ENCODE measurements at places on chromosomes 6 and 20. TPM values are rescaled to one million over a fixed set of nuclear protein-coding genes. Genes with fewer than 3 reads are reported as not detected.
A peak's percentile ranks its signal among the peaks of the same experiment; 100 is the strongest.

ADGRG6 gene
- 0.35 TPM for total RNA-seq

SLC24A3 gene
- not detected for total RNA-seq

CALHM6 gene
- 10.3 TPM for total RNA-seq

GJA10 gene
- not detected for total RNA-seq

CAP2 gene
- total RNA-seq, result not detected

HSPA1L gene
- 3.3 TPM for total RNA-seq

COL19A1 gene
- not detected for total RNA-seq

DNA sequence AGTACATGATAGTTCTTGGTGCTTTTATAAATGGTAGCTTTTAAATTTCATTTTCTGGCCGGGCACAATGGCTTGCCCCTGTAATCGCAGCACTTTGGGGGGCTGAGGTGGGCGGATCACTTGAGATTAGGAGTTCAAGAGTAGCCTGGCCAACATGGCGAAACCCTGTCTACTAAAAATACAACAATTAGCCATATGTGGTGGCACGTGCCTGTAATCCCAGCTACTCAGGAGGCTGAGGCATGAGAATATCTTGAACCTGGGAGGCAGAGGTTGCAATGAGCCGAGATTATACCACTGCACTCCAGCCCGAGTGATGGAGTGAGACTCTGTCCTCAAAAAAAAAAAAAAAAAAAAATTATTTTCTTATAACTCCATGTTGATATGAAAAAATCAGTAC, 36.0 kb downstream of the LRRN4 start:
- H3K27me3 ChIP-seq, result no peaks in the 10 kb centered on the region
- no peak overlapping the region for H3K4me3 ChIP-seq
- DNase-seq, result no peak
- peaks cover 36% of the 10 kb centered on the region for H3K36me3 ChIP-seq

DNA sequence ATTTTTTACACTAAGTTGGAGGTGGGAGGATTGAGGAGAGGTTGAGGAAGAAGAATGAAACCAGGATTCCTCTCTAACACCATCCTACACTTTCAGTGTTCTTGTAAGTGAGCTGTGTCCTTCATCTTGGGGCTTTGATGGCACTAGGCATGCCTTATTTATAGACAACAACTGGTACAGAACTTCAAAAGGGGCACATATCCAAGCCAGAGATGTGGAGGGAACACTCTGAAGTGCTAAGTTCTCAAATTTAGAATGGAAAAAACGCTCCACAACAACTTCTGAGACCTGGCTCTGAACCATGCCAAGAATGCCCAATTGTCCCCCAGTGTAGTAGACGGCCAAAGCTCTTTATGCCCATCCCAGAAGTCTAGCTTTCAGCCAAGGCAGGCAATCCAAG, 16.2 kb upstream of the PKHD1 start:
- H3K27me3 ChIP-seq, result peaks cover 18% of the 10 kb centered on the region
- no peaks in the 10 kb centered on the region for H3K4me1 ChIP-seq
- H3K36me3 ChIP-seq, result no peaks in the 10 kb centered on the region
- no peak overlapping the region for H3K4me3 ChIP-seq
- no peak for DNase-seq

GRCh38 chr6:22656706-22657351, 87.5 kb downstream of the HDGFL1 start:
- no peaks in the 10 kb centered on the region for H3K36me3 ChIP-seq
- H3K27me3 ChIP-seq, result no peaks in the 10 kb centered on the region
- no peak overlapping the region for H3K4me3 ChIP-seq
- H3K27ac ChIP-seq, result no peak overlapping the region
- no peak for DNase-seq

- peak overlapping the region; percentile 52 for H3K27ac ChIP-seq
- DNase-seq, result no peak
- H3K27me3 ChIP-seq, result no peaks in the 10 kb centered on the region
Measured at GRCh38 chr20:62885896-62886708, 24.5 kb upstream of the TCFL5 start.

DNA sequence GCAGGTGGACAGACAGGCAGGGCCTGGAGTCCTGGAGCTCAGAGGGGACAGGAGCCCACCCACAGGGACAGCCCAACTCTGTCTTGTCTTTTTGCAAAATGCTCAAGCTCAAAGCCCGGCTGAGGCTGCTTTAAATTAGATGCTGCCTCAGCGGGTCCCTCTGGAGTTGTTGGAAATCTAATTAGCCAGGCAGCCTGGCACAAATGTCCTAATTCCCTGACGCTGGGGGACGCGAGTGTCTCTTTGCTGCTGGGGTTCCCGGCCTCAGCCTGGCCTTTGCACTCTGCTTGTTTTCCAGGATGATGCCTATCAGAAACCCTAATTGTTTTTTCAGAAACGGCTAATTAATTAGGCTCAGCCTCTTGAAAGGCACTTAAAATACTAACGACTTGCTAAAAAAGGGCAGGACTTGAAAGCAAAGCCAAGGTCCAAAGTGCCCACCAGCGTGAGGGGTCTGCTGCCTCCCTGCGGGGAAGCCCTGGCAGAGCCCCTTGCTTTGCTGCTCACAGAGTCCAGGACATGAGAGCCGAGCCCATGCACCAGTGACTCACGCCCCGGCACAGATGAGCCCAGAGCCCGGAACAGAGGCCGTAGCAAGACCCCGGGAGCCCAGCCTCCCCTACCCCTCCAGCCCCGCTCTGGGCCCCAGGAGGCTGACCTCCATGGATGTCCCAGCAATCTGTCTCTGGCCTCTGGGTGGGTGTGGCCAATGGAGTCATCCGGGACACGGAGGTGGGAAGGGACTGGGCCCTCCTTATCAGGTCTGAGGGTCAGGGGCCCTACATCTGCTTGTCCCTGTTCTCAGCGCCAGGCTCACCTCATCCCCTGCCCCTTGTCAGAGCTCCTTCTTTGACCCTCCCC, 46.0 kb upstream of the BHLHE23 start:
- no peak overlapping the region for H3K4me3 ChIP-seq
- H3K27ac ChIP-seq, result no peak overlapping the region
- no peak for DNase-seq
- H3K4me1 ChIP-seq, result no peaks in the 10 kb centered on the region
- H3K36me3 ChIP-seq, result no peaks in the 10 kb centered on the region

DNA sequence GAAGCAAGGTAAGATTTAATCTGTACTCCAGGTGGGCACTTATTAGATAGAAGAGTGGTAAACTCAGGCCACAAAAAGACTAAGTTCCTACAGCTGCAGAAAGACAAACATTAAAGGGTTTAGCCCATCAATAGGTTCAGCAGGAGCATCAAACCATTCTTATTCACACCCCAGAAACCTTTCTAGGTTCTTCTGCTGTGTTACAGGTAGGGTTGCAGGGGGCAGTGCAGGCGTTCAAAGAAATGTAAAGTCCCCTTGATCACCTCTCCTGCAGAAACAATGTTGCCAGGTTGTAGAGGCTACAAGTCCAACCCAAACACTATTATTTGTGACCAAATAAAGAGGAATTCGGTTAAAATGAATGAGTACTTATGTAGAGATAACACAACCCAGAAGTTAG, 31.8 kb downstream of the PHACTR1 start:
- no peak overlapping the region for H3K27ac ChIP-seq
- DNase-seq, result no peak
- peaks cover 30% of the 10 kb centered on the region for H3K27me3 ChIP-seq
- H3K36me3 ChIP-seq, result no peaks in the 10 kb centered on the region
- no peak overlapping the region for H3K4me3 ChIP-seq

- H3K36me3 ChIP-seq, result peaks cover 3% of the 10 kb centered on the region
- peaks cover 56% of the 10 kb centered on the region for H3K4me1 ChIP-seq
- no peak overlapping the region for H3K4me3 ChIP-seq
- no peak overlapping the region for H3K27ac ChIP-seq
- DNase-seq, result no peak
- H3K27me3 ChIP-seq, result peaks cover 2% of the 10 kb centered on the region
Measured at GRCh38 chr6:25175196-25175595, 104.0 kb upstream of the CARMIL1 start.

DNA sequence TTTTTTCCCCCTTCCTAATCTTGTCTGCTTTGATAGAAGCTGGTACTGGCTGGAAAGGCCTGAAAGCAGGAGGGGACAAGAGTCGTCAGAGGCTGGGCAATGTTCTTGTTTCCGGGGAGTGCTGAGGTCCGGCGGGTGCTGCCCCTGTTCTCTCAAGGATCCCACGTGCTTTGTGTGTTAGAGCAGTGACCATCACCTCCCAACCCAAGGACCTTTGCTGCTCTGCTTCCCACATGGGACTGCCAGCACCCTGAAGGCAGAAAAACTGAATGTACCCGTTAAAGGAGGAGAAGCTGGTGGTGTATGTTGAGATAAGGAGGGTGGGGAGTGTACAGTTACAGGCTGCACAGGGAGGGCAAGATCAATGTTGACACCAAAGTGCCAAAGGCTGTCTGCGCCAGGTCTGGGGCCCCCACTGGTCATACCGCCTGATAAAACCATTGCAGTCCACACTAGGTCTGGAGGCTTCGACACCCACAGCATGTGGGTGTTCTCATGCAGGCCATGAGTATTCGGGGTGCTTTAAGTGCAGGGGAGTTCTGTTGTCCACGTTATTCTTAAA, 15.0 kb downstream of the C20orf173 start:
- no peaks in the 10 kb centered on the region for H3K27me3 ChIP-seq
- H3K36me3 ChIP-seq, result peaks cover 20% of the 10 kb centered on the region
- H3K27ac ChIP-seq, result no peak overlapping the region
- DNase-seq, result no peak

- peak overlapping the region; percentile 44 for H3K27ac ChIP-seq
- peaks cover 76% of the 10 kb centered on the region for H3K4me1 ChIP-seq
- H3K27me3 ChIP-seq, result no peaks in the 10 kb centered on the region
- H3K36me3 ChIP-seq, result peaks cover 8% of the 10 kb centered on the region
- no peak overlapping the region for H3K4me3 ChIP-seq
Measured at GRCh38 chr6:227074-227782, 65.1 kb upstream of the DUSP22 start.

DNA sequence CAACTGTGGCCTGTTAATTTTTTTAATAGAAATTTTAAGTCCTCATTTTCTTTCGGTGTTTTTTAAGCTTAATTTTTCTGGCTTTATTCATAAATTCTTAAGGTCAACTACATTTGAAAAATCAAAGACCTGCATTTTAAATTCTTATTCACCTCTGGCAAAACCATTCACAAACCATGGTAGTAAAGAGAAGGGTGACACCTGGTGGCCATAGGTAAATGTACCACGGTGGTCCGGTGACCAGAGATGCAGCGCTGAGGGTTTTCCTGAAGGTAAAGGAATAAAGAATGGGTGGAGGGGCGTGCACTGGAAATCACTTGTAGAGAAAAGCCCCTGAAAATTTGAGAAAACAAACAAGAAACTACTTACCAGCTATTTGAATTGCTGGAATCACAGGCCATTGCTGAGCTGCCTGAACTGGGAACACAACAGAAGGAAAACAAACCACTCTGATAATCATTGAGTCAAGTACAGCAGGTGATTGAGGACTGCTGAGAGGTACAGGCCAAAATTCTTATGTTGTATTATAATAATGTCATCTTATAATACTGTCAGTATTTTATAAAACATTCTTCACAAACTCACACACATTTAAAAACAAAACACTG, 10.1 kb downstream of the HFE start:
- H3K4me3 ChIP-seq, result no peak overlapping the region
- H3K36me3 ChIP-seq, result no peaks in the 10 kb centered on the region
- peak; percentile 75 for DNase-seq
- peaks cover 9% of the 10 kb centered on the region for H3K4me1 ChIP-seq
- H3K27ac ChIP-seq, result no peak overlapping the region

DNA sequence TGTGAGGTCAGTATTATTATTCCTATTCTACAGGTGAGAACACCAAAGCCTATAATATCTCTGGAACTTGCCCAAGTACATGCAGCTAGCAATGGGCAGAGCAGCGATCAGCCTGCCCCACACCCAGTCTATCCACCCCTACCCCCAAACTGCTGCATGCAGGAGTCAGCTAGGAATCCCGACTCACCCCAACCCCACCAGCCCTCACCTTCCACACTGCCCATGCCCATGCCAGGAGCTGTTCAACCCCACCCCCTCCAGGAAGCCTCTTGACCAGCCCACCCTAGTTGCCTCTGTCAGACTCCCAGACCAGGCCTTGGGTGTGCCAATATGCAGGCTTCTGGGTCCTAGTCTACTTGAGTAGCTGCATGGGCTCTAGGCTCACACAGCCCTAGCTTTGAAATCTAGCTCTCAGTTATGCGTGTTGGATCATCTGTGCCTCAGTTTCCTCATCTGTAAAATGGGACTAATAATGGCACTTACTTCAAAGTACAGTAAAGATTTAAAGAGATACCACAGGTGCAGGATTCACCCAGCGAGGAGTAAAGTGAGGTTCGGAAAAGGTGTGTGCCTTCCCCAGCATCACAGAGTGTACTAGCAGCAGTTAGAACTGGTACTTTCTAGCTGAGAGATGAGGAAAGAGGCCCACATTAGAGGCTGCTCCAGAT, 173.2 kb downstream of the VEGFA start:
- no peaks in the 10 kb centered on the region for H3K4me1 ChIP-seq
- no peak overlapping the region for H3K27ac ChIP-seq
- no peaks in the 10 kb centered on the region for H3K36me3 ChIP-seq
- no peaks in the 10 kb centered on the region for H3K27me3 ChIP-seq
- no peak overlapping the region for H3K4me3 ChIP-seq

DNA sequence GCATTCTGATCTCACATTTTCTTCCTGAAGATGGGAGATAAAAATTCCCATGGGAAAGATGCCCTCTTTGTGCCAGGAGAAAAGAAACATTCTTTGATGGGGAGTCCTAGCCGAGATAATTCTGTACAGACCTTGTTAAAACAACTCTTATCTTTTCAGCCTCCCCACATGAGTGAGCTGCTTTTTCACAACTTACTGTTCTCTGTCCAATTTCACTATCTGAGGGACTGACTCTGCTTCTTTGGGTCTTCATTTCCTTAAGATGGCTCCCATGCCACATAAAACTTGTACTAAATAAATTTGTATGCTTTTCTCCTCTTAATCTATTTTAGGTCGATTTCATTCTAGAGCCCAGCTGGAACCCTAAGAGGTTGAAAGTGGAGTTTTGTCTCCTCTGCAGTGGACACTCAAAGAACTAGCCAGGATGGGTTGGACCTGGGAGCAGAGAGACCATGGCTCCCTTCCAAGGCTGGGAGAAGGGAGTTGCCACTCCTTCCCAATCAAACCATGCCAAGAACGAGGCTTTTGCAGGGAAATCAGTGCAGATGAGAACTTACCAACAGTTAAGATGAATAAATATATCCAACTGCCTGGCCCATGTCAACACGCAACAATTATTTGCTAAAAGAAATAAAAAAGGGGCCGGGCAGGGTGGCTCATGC, 285.8 kb upstream of the SULF2 start:
- no peak overlapping the region for H3K4me3 ChIP-seq
- H3K27ac ChIP-seq, result no peak overlapping the region
- H3K27me3 ChIP-seq, result peaks cover 2% of the 10 kb centered on the region
- H3K4me1 ChIP-seq, result no peaks in the 10 kb centered on the region

GRCh38 chr20:63903796-63904561, 9.1 kb downstream of the DNAJC5 start:
- no peak overlapping the region for H3K4me3 ChIP-seq
- no peak for DNase-seq
- no peaks in the 10 kb centered on the region for H3K27me3 ChIP-seq
- peak overlapping the region; percentile 99 for H3K27ac ChIP-seq
- peaks cover 27% of the 10 kb centered on the region for H3K36me3 ChIP-seq
- peaks cover 63% of the 10 kb centered on the region for H3K4me1 ChIP-seq

DNA sequence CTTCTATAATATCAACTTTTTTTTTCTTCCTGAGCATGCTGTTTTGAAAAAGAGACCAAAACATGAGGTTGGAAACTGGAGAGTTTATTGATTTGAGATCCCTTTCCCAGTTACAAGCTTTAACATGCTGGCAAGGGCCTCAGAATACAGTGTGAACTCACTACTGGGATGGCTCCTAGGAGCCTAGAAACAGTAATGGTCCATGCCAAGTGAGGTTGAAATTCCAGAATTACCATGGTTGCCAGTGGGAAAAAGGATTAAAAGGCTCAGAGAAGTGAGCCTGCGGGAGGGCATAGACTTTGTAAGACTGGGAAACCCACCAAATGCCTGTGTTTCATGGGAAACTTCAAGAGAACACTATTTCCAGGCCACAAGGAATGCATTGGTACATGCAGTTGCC, 28.9 kb upstream of the SLC22A3 start:
- H3K4me1 ChIP-seq, result no peaks in the 10 kb centered on the region
- H3K27ac ChIP-seq, result no peak overlapping the region
- H3K36me3 ChIP-seq, result no peaks in the 10 kb centered on the region
- H3K4me3 ChIP-seq, result no peak overlapping the region
- no peak for DNase-seq

Measured in activated CD4-positive, alpha-beta T cell treated with anti-CD3 and anti-CD28 coated beads, Interleukin-2, amount 10 ng/mL, durations not matched to agents 7 days and 5 days (primary cell).